Fibroblast of skin of scalp (primary cell): ENCODE measurements at places on chromosomes 6 and 20.

GRCh38 chr6:67200626-67201403, 1434.3 kb upstream of the ADGRB3 start:
- no peak for DNase-seq

- no peak for DNase-seq
These were observed 60.5 kb upstream of the PRND start for GRCh38 chr20:4661191-4661590.

GRCh38 chr6:111569951-111570350, 35.7 kb downstream of the TRAF3IP2 start:
- DNase-seq: no peak

GRCh38 chr6:130282234-130282995, 59.7 kb upstream of the SAMD3 start:
- peak; percentile 61 for DNase-seq

GRCh38 chr6:129849456-129849855, 11.7 kb downstream of the TMEM244 start:
- DNase-seq: peak; percentile 51

- no peak for DNase-seq
These were observed 63.8 kb upstream of the CD83 start for GRCh38 chr6:14053811-14054210.
